ENCODE measurements at places on chromosomes 3 and 15.

DNA sequence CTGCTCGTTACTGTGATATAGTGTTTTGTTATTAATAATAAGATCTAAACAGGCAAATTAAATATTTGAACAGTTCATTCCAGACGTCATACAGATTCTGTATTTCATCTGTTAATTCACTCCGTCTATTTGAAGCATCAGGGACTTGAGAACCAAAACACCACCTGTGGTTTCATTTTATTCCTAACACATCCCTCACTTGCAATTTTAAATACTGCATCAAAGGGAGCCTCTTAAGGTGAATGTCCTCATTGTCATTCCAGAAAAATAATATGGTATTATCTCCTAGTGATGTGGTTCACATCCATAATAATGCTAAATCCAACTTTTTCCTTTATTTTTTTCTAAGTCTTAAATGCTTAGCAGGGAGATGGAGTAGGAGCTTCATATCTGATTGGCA is 1390.9 kb upstream of the CADM2 start:
- DNase-seq = no peak

DNA sequence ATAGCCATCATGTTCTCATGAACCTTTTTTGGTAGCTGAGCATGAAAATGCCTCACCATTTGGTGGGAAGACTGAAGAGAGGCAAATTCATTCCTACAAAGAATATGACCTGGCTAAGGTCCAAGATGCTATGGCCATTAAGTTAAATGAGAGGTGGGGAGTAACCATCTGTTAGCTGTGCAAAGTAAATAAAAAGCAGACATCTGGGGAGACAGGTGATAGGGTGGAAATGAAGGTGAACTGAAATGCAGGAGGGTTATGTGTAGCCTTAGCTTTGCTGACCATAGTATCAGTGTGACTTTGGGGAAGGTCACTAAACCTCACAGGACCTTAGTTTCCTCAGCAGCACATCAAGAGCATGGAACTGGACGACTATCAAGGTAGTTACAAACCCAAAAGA is 111.0 kb upstream of the STRIT1 start:
- no peak for DNase-seq

- DNase-seq = no peak
These were observed 43.5 kb downstream of the FMN1 start for GRCh38 chr15:33150971-33151370.

DNA sequence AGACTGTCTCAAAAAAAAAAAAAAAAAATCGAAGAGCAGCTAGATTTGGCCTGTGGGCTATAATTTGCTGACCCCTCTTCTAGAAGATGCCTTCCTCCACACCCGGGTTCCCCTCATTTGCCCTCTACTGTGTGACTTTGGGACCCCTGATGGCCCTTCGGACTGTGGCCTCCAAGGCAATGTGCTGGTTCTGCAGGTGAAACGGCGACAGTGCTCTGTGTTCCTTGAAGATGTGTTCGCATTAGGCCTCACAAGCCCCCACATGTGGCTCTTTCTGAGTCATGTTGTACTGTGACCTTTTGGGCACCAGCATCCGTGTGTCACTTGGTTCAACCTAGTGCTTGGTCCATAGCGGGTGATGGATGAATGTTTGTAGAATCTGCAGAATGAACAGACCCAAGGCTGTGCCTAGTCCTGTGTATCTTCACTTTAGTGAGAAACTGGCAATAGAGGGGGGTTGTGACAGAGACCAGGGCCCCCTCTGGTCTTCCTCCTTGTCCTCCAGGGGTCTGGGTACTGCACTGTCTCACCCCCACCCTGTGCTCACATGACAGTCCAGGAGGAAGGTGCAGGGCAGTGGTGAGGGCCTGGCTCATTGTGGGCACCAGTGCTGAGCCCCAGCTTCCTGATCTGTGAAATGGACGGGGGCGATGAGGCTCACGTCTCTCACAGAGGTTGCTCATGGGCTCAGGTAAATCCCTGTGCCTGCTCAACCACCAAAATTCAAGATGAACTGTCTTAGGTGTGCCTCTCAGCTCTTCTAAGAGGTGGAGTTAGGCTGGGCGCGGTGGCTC is 22.7 kb downstream of the GOLGA6L2 start:
- no peak for DNase-seq

DNA sequence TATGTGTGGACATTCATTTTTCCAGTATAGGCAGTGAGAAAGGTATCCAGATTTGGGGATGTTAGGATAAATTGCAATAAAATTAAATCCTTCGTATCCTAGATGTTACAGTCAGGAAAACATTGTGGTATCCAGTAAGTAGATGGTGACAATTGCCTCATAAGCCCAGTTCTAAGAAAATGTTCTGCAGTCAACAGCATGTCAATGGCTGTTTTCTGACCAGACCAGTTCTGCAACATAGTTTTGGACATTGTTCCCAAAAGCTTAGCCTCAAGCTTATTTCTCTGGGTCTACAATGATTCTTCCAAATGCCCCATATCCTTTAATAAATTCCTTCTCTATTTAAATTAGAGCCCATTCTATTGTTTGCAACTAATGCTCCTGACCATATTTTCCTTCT is 480.7 kb downstream of the FHIT start:
- DNase-seq = no peak

DNA sequence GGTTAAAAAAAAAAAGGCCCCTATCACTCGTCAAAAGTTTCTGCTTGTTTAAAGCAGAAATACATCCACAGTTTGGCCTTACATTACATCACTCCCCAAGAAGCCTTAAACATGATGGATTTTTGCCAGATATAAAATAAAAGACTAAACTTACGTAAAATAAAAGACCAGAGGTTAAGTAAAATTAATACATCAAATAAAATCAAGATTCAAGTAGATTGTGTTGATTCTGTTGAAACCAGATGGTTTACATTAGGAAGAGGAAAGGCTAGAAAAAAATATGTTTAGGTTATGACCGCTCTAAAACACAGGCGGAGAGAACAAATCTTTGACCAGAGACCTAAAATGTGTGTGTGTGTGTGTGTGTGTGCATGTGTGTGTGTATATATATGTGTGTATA is 104.1 kb downstream of the DUT start:
- DNase-seq = no peak

DNA sequence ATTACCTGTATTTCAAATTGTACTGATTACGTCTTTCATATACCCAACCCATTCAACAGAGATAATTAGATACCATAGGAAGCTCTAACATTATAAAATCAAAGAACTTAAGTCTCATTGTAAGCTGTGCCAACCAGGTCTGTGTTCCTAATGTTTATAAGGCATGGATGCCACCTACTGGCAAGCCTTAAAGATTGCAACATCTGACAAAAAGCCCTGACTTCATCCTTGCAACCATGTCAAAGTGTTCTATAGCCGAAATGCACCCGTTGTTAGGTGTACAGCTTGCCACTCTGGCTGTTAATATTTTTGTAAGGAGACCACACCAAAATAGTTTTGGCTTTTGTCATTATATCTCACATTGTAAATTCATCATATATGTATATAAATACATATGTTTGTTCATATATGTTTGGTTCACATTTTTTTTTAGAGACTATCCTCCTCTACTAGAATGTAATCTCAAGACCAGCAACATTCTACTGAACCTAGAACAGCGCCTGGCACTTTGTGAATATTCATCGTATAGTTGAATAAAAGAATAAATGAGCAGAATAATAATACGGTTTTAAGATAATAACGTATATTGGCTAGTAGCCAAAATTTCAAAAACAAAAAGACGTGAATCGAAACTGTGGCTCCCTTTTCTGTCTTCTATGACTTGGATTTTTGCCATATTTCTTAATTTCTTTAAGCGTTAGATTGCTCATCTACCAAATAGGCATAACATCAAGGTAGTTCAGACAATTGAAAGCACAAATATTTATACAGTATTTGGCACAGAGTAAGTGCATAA is 258.1 kb downstream of the TBL1XR1 start:
- DNase-seq = no peak

GRCh38 chr3:70919661-70920060 is 607.2 kb upstream of the MDFIC2 start:
- DNase-seq = no peak

GRCh38 chr3:48997714-48998637 is 7.9 kb downstream of the P4HTM start:
- DNase-seq = no peak

DNA sequence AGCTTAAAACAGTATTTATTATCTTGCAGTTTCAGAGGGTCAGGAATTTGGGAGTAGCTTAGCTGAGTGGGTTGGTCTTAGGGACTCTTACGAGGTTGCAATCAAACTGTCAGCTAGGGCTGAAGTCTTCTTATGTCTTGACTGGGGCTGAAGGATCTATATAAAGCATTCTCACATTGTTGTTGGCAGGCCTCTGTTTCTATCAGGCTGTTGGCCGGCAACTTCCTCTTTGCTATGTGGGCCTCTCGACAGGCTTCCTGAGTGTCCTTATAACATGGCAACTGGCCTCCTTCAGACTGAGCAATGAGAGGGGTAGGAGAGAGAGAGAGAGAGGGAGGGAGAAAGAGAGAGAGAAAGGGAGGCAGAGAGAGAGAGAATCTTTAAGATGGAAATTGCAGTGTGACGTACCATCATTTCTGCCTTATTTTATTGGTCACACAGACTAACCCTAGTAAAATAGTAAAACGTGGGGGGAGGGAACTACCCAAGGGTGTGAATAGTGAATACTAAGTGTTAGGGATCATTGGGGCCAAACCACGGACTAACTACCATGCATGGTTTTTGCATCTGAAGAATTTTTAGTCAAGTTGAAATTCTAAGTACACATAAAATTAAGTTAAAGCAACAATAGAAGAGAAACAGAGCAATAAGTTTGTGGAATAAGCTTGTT is 16.1 kb downstream of the FGF7 start:
- DNase-seq = no peak

GRCh38 chr3:123028233-123028828 is 768 bp upstream of the SEMA5B start:
- DNase-seq = peak; percentile 61

DNA sequence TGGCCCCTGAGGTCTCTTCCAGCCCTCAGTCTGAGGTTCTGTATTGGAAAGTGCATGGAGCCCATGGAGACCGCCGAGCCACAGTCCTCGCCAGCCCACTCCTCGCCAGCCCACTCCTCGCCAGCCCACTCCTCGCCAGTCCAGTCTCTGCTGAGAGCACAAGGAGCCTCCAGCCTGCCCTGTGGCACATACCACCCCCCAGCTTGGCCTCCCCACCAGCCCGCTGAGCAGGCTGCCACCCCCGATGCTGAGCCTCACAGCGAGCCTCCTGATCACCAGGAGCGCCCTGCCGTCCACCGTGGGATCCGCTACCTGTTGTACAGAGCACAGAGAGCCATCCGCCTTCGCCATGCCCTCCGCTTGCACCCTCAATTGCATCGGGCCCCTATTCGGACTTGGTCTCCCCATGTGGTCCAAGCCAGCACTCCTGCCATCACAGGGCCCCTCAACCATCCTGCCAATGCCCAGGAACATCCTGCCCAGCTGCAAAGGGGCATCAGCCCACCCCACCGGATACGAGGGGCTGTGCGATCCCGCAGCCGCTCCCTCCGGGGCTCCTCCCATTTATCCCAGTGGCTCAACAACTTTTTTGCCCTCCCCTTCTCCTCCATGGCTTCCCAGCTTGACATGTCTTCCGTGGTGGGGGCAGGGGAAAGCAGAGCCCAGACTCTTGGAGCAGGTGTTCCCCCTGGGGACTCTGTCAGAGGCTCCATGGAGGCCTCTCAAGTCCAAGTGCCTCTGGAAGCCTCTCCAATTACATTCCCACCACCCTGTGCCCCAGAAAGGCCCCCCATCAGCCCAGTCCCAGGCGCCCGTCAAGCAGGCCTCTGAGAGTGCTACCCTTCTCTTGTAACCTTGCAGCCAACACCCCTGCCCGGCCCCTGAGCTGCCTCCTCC is 40.9 kb downstream of the PML start:
- DNase-seq = no peak

Data from urinary bladder (tissue), 4 donors.